ENCODE measurements at places on chromosomes 2 and 18. TPM values are rescaled to one million over a fixed set of nuclear protein-coding genes. Genes with fewer than 3 reads are reported as not detected.

DNA sequence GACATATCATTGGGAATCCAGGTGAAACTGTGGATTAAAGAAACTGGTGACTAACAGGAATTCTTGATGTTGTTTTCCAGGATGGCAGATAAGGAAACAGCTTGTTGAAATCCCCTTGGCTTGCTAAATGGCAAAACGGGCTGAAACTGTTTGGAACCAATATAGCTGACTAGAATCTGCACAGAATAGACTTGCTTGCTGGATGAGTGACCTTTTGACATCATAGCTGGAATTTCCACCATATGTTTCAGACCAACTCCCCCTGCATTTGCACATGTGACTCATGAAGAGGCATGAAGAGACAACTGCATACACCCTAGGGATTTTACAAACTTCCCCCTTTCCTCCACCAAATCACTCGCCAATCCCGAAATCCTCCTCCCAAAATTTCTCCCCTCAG is 87.7 kb upstream of the LYPD1 start:
- DNase-seq, result no peak

DNA sequence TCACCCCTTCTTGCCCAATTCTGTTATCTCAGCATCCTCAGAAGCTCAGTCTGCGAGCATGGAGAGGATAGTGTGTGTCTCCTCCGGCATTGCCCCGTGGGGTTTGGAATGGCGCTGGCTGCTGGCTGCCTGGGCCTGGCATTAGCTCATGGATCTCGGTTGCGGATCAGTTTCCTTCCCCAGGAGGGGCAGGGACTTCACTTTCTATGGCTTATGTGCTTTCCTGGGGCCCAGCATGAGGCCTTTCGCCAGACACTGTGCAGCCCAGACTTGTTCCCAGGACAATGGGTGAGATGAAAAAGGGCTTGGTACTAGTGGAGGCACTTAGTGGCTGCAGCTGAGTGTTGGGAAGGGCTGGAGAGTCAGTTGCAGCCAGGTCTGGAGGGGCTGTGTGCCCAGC is 143.3 kb downstream of the GLI2 start:
- no peak for DNase-seq

DNA sequence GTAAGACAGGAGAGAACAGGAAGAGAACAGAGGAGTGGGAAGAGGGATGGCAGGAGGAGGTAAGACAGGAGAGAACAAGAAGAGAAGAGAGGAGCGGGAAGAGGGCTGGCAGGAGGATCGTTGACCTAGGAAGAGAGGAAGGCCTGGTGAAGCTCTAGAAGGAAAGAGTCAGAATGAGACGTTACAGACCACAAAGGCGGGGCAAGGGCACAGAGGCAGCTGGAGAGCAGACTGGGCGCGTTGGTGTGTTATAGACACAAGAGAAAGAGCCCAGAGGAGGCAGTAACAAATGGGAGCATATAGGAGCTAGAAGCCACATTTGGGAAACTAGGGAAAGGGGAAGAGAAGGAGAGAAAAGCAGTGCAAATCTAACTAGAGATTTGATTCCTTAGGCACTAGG is 26.6 kb downstream of the PTRHD1 start:
- no peak for DNase-seq

- DNase-seq, result no peak
Observed at GRCh38 chr18:58194028-58194427, 150.0 kb downstream of the NEDD4L start.

DNA sequence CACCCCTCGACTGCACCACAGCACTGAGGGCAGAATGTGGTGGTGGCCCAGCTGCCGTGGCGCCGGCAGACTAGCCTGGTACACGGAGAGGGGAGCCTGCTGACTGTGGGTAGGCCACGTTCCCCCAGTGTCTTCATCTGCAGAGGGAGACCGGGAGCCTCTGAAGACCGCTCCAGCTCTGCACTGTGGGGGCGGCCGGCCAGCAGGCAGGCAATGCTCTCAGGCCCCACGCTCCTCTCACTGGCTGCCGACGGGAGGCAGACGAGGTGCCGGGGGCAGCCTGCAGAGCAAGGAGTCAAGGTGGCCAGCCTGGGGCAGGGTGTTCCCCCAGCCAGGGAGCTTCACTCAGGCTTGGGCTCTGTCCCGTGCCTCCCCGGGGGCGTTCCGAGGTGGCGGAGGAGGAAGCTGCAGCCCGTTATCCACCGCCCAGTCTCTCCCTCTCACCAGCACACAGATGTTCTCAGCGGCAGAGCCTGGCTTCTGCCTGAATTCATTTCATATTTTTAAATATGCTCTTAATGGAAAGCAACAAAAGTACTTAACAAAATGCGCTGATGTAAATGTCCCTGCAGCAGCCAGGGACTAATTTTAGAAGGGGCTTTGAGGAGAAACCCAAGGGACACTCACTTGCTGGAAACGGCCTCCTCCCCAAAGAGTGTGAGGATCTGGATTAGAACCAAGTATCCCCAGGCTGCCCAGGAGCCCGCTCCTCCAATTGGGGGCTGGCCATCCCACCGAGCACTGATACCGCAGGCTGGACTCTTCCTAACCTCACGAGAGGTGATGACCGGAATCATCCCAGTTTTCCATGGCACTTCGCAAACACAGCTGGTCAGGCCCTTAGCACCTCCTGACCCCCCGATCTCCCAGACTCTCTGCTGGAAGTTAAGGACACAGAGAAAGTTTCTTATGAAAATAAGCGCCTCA is 87.8 kb downstream of the HDAC4 start:
- no peak for DNase-seq

- DNase-seq, result no peak
Observed at GRCh38 chr2:175806570-175806969, 195.5 kb downstream of the LNPK start.

GRCh38 chr18:40325988-40326387 is 1629.0 kb upstream of the PIK3C3 start:
- no peak for DNase-seq

DNA sequence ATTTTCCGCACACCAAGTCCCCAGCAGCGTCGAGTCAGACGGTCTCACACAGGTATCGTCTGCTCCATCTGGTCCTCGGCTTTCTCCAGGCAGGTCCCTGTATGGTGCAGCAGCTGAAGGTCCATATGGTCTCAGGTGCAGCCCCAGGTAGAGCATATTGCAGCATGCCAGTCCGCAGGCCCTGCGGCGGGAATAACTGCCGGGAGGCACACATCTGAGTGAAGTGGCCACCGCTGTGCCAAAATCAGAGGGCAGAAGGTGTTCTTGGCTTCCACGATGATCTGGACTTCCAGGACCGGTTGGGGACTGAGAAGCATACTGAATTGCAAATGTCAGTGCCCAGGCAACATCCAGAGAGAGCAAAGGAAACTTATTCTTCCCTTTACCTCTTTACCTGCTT is 320.3 kb downstream of the RNF144A start:
- DNase-seq, result no peak

DNA sequence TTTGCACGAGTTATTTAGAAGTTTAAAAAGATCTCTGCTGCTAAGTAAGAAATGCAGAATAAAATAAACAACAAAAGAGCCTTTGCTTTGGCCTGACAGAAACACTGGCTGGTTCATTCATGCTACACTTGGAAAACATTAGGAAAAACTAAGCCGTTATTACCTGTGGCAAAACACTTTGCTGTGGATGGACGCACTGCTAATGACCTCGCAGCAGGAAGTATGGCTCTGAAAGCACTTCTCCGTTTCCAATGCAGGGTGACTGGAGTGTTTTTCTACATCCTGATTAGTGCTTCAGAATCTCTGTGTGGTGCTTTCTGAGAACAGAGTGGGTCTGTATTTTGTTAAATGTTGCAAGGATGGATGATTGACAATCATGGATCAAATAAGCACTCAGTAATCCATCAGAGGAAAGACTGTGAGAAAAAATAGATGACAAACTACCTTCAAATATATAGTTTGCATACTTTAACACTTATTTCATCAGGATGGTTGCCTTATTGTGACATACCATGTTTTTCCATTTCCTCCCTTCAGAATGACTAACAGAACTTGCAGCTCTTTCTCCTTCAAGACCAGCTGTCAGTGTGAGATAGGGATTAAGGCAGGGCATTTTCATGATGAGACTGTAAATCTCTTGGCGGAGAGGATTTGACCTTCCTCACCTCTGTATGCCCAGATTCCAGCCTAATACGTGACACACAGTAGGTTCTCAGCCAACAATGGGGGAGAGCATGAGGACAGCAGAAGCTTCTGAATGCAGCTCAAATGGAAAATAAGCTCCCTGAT is 38.0 kb downstream of the LINC00305 start:
- DNase-seq, result no peak

DNA sequence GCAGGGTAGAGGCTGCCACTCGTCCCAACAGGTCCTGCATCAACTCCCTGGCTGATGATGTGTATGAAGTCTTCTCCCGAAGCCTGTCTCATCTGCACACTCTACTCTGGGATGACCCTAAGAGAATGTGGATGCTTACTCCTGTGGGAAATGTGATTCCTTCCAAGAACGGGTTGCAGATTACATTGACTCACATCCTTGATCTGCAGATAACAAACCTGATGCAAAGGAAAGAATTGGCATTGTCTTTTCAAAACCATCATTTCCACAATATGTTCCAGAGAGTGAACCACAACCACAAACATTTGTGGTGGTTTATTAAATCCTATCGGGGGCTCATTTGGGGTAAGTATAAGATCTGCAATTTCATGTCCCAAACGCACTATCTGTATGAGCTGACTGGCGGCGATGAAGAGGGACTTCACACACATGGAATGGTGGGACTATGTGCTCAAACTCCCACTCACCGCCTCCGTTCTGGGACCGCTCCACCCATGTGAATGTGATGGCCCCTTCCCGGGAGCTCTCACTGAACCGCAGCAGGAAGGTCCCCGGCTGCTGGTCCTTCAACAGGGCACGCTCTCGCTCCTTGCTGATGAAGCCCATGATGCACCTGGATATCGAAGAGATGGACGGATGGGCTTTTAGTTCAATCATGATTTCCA is 35.5 kb downstream of the STAT1 start:
- peak; percentile 80 for DNase-seq

DNA sequence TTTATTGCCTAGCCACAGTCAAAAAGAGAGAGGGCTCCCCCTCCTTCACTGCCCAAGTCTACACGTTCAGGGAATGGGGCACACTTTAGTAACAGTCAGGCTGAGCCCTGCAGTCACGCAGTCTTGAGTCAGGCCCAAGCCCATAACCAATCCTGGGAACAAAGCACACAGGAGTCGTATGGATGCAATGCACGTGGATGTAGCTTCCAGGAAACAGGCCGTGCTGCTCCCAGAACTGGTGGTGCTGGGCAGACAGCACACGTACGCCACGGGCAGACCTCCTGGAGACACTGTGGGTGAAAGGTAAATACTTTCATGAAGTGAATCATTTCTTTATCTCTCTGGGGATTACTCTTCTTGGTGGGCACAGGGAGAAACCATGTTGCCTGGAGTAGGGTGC is 30.0 kb upstream of the MBP start:
- DNase-seq, result no peak

DNA sequence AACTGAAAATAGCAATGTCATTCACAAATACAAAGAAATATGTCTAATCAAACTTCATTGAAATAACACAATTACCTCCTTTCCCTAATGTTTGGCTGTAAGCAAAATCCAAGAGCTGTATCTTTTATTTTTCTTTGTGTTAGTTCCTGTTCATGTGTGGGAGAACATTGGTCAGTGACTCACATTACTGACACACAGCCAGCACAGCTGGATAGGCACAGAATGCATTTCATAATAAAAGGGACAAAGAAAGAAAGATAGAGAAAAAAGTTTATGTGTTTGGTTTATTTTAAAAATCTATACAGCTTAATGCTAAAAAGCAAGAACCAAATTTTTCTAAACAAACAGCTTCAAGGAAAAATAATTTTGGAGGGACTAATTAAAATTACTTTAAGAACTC is 185.6 kb upstream of the COL3A1 start:
- DNase-seq, result no peak

GRCh38 chr2:233940376-233941276 is 23.5 kb downstream of the TRPM8 start:
- no peak for DNase-seq

- no peak for DNase-seq
Observed at GRCh38 chr18:46622999-46623398, 34.0 kb downstream of the LOXHD1 start.

DNA sequence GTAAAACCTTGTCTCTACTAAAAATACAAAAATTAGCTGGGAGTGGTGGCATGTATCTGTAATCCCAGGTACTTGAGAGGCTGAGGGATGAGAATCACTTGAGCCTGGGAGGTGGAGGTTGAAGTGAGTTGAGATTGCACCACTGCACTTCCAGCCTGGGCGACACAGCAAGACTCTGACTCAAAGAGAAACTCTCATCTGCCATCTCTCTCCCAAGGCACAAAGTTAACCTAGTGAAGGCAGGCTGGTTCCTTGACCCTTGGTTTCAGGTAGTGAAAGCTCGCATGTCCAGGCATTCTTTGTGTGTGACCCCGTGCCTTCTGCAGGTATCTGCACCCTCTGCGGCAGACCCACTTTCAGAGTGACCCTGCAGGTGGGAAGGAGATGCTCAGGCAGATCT is 100.0 kb downstream of the WDSUB1 start:
- DNase-seq, result no peak

- no peak for DNase-seq
Observed at GRCh38 chr18:73924836-73925235, 222.8 kb downstream of the FBXO15 start.

GRCh38 chr2:237533668-237534161 is 32.7 kb upstream of the PRLH start:
- DNase-seq, result no peak

DNA sequence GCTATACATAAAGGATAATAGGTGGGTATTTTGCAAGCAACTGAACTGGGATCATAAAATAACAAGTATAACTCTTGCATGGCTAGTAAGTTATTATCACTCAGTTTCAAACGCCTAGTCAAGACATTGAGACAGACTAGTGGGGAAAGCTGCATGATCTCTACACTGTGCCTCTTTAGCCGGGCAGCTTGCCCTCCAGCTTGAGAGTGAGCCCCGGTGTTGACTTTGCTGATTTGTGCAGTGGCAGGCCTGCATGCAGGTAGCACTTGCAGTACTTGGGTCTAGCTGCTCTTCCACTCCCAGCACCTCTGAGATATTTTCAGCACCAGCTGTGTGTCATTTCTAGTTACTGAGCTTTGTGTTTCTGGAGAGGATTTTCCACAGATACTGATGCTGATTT is 118.8 kb upstream of the DAPL1 start:
- DNase-seq, result no peak

The TRIM43B gene
- total RNA-seq, result not detected

The ALMS1 gene
- 17.4 TPM for total RNA-seq

The ALPG gene
- total RNA-seq, result not detected

The CLIP4 gene
- 17.5 TPM for total RNA-seq

The LAMA1 gene
- 3.1 TPM for total RNA-seq

The TPO gene
- total RNA-seq, result not detected

The METTL21A gene
- total RNA-seq, result 22.5 TPM

The MLPH gene
- 27.2 TPM for total RNA-seq

The IMP4 gene
- total RNA-seq, result 63.6 TPM

All from glomerular endothelial cell (primary cell).